CD14-positive monocyte (primary cell): ENCODE measurements at places on chromosomes 3 and 15.

- peak; percentile 16 for DNase-seq
Observed at GRCh38 chr3:150594150-150594549, 9.0 kb upstream of the SELENOT start.

DNA sequence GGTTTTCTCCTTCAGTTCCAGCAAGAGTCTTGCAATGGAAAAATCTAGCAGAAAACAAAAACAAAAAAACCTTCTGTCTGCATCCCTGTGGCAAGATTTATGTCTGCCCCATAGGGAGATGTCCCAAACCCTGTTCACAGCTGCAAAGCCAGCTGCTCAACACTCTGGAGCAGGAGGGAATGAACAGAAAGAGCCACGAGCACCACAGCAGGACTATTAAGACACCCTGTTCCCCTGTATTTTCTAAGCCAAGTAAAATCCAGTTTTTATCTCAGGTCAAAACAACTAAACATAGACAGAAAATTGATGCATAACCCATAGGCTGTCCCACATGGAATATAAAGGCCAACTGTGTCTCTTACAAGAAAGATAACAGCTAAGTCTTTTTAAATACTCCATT lies 357.9 kb downstream of the LSAMP start:
- DNase-seq, result no peak

DNA sequence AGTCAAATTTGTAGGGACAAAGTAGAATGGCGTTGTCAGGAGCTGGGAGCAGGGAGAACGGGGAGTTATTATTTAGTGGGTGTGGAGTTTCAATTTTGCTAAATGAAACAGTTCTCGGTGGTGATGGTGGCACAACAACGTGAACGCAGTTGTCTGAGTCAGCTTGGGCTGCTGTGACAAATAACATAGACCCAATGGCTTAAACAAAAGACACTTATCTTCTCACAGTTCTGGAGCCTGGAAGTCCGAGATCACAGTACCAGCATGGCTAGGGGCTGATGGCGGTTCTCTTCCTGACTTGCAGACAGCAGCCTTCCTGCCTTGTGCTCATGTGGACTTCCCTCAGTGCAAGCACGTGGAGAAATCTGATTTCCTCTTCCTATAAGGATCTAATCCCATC lies 90.2 kb downstream of the CHSY1 start:
- no peak for DNase-seq

- no peak for DNase-seq
Observed at GRCh38 chr3:12810961-12811360, 14.5 kb downstream of the CAND2 start.

DNA sequence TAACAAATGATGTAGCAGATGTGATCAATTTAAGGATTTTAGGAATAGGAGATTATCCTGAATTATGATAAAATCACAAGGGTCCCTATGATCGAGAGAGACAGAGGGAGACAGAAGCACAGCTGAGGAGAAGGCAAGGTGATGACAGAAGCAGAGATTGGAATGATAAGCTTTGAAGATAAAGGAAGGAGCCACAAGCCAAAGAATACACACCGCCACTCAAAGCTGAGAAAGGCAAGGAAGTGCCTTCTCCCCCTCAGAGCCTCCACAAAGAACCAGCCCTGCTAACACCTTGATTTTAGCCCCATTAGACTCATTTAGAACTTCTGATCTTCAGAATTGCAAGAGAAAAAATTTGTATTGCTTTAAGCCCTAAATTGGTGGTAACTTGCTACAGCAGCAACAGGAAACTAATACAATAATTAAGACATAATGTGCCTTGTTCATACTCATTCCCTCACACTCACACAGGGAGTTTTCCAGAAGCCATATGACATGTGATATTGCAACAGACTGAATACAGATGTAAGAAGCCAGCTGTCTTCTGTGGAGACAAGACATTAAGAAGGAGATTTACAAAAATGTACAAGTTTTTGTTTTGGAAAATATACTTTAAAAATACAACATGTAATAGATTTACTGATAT lies 38.2 kb downstream of the TRANK1 start:
- DNase-seq, result no peak

GRCh38 chr3:182682263-182683241 lies 110.8 kb upstream of the ATP11B start:
- peak; percentile 12 for DNase-seq
